ENCODE measurements at places on chromosomes 6 and 20.

DNA sequence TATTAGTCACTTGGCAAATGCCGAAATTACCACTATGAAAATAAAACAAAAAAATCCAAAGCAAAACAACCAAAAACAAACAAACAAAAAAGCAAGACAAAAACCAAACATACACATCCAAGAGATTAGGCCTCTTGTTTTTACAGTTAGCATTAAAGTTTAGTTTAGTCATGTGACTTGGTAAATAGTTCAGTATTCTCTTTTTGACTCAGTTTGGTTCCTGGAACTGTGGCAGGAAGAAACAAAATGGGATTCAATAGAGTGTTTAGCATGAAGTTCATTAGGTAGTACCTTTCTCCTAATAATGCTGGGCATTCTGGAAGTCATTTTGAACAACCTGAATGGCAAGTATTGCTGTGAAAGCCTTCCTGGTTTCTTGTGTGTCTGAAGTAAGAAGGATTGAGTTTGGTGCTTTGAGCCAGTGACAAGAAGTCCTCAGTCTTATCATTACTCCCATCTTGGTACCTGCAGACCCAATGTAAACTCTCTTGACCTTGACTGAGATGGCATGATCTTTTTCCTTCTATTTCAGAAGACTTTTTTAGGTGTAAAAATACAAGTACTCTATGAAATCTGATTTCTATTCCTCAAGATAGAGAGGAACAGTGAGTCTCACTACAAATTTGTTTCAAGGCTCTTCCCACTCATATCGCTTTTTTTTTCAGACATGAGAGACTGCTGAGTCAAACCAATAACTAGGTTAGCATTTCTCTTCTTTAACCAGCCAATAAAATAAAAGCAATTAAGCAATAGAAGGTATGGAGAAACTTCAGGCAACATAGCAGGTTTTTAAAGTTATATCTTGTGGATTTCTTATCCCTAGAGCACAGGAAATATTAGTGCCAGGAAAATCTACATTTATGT, 223.6 kb upstream of the PREP start:
- DNase-seq: no peak

GRCh38 chr6:109696355-109696754, 5.3 kb downstream of the FIG4 start:
- no peak for DNase-seq

DNA sequence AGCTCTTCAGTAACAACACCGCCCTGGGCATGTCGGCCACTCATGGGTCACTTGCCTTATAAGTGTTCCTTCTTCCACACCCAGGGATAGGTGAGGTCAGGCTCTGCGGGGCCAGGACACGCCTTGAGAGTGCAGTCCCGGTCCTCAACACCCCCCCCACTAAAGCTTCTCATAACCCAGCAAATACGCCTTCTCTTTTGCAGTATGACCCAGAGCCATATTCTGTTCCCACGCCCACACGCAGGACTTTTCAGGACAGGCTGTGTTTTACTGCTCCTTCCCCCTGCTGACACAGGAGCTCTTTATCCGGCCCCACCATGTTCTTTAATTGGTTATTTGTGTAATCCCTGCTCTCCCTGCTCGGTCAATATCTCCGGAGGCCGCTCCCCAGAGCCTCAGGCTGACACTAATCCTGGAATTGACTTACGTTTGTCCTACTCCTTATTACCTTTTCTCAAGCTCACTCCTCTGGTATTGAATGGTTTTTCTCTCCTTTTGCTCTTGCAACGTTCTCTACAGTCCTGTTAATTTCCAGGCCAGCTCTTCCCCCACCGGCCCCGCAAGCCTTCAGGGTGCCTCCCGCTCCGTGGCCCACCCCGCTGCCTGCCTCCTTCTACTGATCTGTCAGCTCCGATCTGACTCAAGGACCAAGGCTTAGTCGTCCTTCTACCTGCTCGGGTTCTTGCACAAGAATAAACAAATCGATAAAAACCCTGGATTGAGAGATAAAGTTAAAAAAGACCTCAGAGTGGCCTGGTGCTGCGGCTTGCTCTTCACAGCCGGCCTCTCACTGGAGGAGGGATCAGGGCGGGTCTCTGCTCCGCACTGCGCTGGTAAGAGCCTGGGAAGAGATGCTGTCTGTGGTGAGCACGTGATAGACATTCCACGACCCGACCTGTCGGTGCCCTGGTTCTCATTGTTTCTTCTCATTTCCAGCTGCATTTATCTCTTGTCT, 357.5 kb downstream of the ZFAND3 start:
- DNase-seq: peak; percentile 43

DNA sequence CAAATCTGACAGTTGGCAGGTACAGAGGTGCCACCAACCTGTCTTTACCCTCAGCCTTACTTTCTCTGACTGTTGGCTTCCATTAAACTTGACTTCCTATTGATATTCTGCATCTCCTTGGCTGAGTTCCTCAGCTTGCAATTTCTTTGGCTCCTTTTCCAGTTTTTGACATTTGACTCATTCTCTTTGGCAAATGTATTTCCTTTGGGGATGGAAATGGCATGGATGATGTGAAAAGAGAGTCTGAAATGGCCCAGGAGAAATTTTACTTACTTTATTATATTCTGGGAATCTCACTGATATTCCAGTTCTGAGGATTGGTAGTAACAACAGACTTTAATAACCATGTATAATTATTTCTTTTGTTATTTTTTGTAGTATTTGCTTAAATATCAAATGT, 255.2 kb downstream of the CD109 start:
- DNase-seq: no peak

DNA sequence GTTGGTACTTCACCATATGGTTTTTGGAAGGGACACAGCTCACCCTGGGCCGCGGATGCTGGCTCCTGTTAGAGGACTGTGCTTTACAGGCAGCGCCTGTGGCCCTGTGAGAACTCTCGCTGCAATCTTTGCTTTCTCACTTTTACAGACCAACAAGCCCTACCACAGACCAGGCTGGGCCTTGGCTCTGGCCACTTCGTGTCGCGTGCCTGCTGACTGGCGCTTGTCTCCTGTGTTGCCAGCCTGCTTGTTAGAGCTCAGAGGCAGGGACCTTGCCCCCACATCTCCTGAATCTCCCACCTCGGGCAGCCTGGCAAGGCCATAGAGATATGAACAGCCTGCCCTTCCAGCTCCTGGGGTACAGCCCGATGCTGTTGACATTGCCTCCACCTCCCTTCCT, 56.1 kb downstream of the SYNJ2 start:
- no peak for DNase-seq

GRCh38 chr20:62708591-62709536, at the start of gene NTSR1:
Gene NTSR1 (plus strand): TSS chr20:62708836. CDS start chr20:62709208, 372 bp downstream.
- DNase-seq: no peak
